Ureter (tissue), 1 donor: ENCODE measurements at places on chromosomes 2 and 18.

- DNase-seq, result no peak
Measured at GRCh38 chr2:155060896-155061295, 362.4 kb downstream of the KCNJ3 start.

DNA sequence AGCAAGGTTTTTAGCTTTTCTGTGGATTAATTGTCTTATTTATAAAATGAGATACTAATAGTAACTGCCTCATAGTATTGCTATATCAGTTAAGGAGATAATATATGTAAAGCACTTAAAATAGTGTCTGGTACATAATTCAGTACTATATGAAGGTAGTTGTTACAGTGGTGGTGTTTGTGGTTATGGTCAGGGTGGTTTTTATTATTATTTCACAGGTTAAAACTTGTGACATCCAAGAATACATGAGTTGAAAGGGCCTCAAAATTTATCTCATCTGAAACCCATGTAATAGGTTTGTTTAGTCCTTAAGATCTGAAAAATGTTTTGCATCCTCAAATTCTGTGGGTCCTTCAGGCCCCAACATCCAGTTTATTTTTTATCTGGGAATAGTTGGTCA is 369.5 kb upstream of the LRATD1 start:
- DNase-seq, result no peak

DNA sequence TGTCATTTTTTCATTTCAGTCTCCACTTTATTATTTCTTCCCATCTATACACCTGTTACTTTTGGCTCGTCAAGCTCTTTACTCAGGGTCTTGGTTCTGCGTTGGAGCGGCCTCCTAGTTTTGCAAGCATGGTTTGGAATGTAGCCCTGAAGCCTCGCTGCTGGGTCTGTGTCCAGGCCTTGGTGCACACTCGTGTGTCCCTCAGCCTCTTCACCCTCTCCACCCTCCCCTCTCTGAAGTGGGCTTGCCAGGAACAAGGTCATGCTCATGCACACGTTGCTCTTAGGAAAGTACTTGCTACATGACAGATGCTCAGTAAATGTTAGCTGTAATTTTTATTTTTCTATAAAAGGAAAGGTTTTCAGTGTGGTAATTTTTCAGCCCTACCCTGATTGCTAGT is 147.0 kb downstream of the ATP9B start:
- DNase-seq, result no peak

- DNase-seq, result no peak
Measured at GRCh38 chr2:134039912-134040581, 213.8 kb upstream of the MGAT5 start.

GRCh38 chr2:217189747-217190146 is 329.9 kb upstream of the TNP1 start:
- no peak for DNase-seq

GRCh38 chr2:127662937-127663565 is 12.3 kb downstream of the LIMS2 start:
- DNase-seq, result no peak
